ENCODE measurements at places on chromosomes 4 and X. TPM values are rescaled to one million over a fixed set of nuclear protein-coding genes. Genes with fewer than 3 reads are reported as not detected.

The EVC2 gene
- total RNA-seq, result not detected

The GATA1 gene
- total RNA-seq, result not detected

The CLIC2 gene
- 0.10 TPM for total RNA-seq

The TSPAN6 gene
- 24.8 TPM for total RNA-seq
